OCI-LY7 (cell line): ENCODE measurements at places on chromosomes 1 and 21.

DNA sequence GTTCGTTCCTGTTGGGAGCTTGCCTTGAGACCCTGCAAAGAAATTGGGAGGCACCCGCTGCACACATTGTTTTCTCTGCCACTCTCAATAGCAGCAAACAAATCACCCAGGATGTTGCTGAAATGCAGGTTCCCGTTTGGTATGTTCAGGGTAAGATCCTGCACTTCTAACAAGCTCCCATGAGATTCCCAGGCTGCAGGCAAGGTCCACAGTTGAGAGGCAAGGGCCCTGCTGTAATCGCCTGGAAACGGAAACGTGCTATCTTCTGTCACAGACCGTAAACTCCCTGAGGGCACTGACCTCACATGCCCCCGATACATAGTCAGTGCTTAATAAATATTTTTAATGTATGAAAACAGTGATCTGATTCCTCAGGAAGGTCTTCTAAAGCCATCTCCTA is 37.8 kb downstream of the XCL1 start:
- DNase-seq = no peak

DNA sequence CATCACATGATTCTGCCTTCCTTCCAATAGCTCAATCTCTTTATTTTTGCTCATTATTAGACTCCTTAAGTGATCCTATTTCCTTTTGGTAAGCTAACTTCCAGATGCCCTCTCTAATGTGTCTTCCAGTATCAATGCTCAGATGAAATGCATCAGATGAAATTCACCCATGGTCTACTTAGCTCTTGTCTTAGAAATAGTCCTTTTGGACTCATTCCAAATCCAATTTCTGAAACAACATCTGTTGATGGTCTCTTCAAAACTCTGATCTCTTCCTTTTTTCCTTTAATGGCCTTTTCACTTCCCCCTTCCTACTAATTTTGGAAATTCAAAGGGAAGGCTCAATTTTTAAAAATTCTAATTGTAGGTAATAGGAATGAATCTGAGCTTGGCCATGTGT is 81.1 kb upstream of the GREM2 start:
- no peak for DNase-seq

- no peak for DNase-seq
Observed at GRCh38 chr1:229169399-229169798, 101.5 kb upstream of the RAB4A start.

DNA sequence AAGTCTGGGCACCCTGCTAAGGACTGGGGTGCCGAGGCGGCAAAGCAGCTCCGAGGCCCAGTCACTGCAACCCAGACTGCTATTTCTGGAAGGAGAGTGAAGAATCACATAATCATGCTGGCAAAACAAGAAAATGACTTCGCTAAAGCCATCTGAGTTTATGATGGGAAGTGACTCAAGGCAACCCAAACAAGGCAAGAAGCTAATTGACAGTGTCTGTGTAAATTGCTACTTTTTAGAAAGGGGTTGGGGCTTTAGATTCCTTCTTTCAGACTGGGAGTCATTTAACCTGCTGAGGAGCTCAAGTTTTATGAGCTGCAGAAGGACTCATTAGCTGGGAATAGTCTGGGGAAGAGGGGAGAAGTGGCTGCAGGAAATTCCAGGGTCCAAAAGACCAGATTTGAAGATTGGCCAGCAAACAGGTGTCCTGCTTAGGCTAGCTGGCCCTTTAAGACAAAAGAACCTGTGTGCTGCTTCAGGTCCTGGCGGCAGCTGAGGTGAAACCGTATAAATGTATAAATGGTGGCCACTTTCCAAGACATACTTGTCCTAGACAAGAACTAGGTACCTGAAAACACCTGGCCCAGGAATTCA is 28.1 kb downstream of the TSHB start:
- no peak for DNase-seq

DNA sequence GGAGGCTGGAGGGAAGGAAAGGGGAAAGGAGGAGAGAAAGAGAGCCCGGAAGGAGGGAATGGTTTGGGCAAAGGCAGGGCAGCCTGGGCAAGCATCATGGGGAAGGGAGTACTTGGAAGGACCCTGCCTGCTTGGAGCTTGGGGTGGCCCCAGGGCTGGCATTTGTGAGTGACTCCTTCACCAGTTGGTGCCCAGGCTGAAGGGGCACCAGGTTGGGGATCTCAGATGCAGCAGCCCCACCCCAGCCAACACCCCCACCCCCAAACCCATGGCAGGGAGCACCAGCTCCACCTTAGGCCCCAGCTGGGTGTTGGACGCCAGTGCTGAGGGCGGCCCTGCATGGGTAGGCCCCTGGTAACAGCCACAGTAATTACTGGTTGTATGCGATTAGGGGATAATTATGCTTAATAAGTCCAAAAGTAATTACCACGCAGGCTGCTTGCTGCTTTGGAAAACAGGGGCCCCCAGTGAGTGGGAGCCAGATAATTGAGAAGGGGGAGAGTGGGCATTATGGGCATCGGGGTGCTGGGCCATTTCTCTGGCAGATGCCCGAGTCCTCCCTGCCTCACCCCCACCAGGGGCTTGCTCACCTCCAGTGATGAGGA is 78.3 kb downstream of the VWA5B1 start:
- DNase-seq = no peak

DNA sequence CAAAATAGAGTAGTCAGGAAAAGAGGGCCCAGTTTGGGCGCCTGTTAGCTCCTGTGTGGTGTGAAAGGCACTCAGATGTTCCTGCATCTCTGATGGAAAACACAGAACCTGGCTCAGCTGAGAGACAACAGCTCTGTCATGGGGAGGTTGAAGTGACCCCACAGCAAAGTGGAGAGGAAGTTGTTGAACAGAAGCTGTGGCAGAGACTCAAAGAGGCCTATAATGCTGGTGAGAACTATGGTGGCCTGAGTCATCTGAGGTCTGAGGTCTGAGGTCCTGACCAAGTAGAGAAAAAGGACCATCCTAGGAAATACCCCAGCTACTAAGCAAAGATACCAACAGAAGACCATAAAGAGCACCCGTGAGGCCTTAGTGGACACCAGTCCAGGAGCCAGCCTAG is 45.6 kb upstream of the JAK1 start:
- no peak for DNase-seq
